Chondrocyte (in vitro differentiated cells): ENCODE measurements at places on chromosomes 12 and 14. TPM values are rescaled to one million over a fixed set of nuclear protein-coding genes. Genes with fewer than 3 reads are reported as not detected.

DNA sequence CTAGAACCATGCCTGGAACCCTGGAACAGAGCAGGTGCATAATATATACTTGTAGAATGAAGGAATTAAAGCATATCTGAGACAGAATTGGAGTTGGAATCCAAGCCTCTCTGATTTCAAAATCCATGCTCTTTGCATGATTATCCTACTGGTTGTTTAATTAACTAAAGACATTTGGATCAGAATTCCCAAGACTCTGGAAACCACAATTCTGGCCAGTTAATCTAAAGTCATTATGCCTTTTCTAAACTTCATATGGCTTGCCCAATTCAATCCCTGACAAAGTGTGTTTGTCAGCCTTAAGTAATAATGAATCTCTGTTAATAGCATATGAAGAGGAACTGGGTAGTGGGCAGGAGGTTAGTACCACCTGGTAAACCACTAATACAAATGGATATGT is 422.6 kb downstream of the ATP23 start:
- no peak for DNase-seq

- no peak for DNase-seq
These were observed 51.2 kb downstream of the OTX2 start for GRCh38 chr14:56759094-56759493.

- no peak for DNase-seq
These were observed at the start of gene SH2B3 for GRCh38 chr12:111405859-111406473. SH2B3 (plus strand) TSS chr12:111405923; CDS start chr12:111418146, 12,223 bp downstream.

- DNase-seq = no peak
These were observed 101.0 kb upstream of the GZMB start for GRCh38 chr14:24734917-24735500.

The SLC10A1 gene
- not detected in 3 replicates for total RNA-seq

The WIF1 gene
- total RNA-seq = not detected in 3 replicates
